Thoracic aorta (tissue), 2 donors: ENCODE measurements at places on chromosomes 4 and X. TPM values are rescaled to one million over a fixed set of nuclear protein-coding genes. Genes with fewer than 3 reads are reported as not detected.
A peak's percentile ranks its signal among the peaks of the same experiment; 100 is the strongest.

DNA sequence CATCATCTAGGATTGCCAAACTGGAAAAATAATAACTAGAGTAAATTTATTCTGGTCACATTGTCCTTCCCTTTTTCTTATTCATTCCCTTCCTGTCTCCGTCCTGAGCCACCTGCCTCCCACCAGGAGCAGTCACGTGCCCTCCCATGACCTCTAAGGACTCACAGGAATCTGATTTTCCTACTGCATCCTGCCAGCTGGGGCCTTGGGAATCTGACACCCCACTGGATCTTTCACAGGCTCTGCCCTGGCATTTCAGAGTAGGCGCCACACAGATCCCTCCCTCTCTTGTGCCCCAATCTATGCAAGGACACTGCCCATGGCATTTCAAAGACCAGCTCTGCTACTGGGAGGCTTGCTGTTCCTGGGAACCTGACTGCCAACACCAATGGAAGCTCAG is 520.5 kb downstream of the PPARGC1A start:
- DNase-seq: no peak

DNA sequence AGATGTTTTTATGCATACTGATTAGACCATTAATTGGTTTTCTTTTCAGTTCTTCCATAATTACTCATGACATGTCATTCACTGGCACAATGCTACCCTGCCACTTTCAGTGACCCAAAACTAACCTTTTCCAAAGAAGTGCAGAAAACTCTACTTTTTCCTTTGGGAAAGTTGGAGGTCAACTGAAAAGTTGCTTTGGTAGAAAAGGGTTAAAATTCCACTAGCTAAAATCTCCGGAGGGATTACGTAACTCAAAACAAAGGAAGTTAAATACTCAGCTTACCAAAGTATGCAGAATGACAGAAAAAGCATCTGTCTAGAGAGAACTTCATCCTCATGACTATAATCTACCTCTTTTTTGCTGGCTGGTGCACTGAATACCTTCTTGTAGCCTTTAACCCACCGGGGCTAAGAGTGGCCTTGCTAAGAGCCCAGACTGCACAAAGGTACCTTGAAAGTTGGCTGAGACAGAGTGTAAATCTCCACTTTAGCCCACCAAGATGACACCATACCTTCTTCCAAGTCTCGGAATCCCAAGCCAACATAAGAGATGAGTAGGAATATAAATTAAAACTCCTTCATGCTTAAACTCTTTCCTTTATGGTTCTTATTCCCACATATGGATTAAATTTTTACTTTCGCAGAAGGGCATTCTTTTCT is 1099.5 kb upstream of the INTU start:
- DNase-seq: no peak

NAT8L gene
- total RNA-seq: not detected

DNA sequence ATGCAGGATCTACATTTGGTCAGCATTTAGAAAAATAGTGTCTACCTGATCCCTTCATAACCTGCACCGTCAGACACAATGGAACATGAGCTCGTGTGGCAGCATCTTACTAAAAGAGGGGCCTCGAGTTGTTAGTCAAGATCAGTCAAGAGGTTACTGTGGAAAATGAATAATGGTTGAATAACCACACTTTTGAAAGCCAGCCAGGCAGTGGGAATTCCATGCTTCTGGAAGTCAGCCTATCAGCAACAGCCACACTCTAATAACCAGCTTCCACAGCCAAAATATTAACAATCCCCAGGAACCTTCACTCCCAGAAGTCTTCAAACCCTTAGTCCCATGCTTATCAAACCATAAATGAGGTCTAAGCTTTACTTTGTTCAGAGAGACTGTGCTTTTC is 234.3 kb downstream of the HS3ST1 start:
- DNase-seq: no peak

- no peak for DNase-seq
Measured at GRCh38 chrX:107429090-107429489, 20.4 kb upstream of the FRMPD3 start.

DNA sequence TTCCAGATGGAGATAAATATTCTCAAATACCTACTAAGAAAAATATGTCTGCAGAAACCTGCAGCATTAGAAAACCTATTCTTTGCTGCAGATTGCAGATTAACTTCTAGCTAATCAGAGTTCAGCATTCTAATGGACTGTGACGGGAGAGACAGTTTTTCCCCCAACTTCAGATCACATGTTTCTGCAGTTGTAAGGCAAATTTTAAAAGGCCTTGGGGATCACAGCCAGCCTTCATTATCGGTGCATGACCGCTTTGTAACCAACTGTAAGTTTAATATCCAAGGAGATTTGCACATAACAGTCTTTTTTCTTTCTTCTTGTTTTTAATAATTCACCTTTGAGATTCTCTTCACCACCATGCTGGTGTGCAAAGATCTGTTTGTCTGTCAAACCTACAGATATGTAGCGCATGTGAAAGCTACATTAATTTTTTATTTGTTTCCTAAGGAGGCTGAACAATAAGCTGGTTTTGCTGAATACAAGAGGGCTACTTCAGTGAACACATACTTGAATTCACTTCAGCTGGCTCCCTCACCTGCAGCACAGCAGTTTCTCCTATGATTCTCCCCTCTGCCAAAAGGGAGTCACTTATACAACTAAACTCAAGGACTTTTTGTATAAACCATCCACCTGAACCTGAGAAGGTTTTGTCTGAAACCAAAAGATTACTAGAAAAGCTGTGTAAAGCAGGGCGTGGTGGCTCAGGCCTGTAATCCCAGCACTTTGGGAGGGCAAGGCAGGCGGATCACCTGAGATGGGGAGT is 488.5 kb downstream of the RPA4 start:
- no peak for DNase-seq

DNA sequence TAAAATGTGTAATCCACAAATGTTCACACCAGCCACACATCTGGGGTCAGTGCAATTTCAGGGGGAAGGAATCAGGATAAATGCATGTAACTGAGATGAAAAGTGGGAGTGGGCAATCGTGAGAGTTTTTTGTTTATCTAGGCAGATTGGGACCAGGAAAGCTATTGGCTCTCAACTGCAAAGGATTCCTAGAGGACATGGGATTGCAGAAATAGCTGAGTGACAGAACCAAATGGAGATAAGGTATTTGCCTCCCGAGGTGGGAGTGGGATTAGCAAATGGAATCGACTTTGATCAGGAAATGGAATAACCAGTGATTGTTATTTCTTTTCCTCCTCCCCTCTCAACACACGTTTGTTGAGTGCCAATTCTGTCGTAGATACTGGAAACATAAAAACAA is 38.9 kb upstream of the GJB1 start:
- DNase-seq: no peak

- no peak for DNase-seq
Measured at GRCh38 chrX:30495468-30495867, 82.1 kb downstream of the TASL start.

ZNF630 gene
- 3.7 TPM for total RNA-seq

DNA sequence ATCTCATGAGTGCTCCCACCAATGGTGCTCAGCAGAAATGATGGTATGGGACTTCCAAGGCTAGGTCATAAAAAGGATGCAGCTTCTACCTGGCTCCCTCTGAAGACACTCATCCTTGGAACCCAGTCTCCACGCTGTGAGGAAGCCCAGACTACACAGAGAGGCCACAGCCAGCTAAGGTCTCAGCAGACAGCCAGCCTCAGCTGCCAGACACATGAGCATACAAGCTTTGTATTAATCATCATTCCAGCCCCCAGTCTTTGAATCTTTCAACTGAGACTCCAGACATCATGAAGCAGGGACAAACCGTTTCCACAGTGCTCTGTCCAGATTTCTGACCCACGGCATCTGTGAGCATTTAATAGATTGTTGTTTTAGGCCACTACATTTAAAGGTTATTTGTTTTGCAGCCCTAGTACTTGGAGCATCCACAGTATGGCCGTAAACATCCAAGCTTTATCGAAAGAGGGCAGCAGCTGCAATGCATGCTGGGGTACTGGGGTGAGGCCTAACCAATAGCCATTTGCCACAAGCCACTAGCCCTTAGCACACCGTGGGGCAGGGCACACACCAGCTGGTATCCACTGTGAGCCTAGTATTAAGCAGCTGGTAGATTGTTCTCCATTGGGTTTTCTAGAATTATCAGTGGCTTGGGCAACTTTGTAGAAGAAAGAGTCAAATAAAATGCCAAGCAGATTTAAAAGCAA is 449.1 kb downstream of the BCOR start:
- DNase-seq: no peak

GRCh38 chr4:134320048-134320447 is 118.5 kb upstream of the PABPC4L start:
- no peak for DNase-seq

DNA sequence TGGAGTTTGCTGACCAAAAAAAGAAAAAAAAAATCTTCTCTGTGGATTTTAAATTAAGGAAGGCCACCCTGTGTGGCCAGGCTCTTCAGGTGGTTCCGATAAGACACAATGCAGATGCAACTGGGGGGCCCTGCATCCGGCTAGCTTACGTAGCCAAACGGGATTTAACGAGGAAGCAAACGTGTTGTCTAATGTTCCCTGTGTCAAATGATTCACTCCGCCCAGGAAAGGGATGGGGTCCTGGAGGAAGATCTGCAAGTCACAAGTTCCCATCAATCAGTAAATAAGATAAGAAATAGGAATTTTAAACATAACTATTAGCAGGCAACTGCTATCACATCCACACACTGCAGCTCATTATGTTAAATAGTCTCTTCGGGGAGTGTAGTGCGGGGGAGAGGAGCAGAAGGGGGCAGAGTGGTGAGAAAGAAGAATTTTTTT is 216.4 kb upstream of the GYPA start:
- DNase-seq: no peak

FGD1 gene
- 11.5 TPM for total RNA-seq

GRCh38 chr4:159103384-159103990 is 608 bp downstream of the RAPGEF2 start:
- peak; percentile 5 for DNase-seq

DNA sequence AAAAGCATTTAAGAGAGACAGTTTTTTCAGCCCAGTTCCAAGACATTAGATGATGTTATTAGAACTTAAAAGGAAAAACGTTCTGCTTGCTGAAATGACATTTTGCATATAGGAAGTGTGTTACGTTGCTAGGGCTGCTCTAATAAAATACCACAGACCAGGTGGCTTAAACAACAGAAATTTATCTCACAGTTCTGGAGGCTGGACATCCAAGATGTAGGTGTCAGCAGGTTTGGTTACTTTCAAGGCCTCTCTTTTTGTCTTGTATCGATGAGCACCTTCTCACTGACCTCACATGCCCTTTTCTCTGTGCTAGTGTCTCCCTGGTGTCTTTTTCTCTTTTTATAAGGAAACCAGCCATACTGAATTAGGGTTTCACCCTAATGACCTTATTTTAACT is 204.7 kb downstream of the PACRGL start:
- DNase-seq: no peak

DNA sequence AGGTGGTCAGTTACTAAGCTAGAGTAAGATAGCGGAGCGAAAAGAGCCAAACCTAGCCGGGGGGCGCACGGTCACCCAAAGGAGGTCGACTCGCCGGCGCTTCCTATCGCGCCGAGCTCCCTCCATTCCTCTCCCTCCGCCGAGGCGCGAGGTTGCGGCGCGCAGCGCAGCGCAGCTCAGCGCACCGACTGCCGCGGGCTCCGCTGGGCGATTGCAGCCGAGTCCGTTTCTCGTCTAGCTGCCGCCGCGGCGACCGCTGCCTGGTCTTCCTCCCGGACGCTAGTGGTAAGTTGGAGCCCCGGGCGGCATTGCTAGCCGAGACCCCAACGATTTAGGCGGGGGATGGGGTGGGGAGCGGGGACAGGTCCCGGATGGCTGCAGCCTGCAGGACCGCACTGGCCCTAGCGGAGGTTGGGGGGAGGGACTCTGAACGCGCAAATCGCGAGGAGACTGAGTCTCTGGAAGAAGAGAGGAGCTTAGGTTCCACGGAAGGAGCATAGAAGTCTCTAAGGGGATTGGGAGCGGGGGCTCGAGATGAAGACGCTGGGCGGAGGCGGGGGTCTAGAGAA is 573 bp downstream of the HTR2C start:
- DNase-seq: no peak

- DNase-seq: no peak
Measured at GRCh38 chr4:145740806-145741205, 60.9 kb downstream of the C4orf51 start.

DNA sequence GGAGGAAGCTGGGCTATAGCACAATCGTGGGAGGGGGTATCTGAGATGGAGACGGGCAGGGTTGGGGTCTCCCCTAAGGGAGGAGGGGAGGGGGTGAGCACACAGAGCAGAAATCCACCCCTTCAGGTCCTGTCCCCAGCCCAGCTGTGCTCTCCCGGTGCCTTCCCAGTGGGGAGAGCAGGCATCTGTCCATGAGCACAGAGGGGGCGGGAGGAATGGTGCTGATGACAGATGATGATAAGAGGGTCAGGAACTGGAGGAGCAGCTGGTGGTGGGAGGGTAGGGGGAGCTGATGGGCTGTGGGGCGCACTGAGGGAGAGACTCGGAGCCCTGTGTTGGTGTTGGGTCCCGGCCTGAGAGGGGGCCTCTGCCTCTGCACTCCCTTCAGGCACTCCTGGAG is 8.6 kb downstream of the ATP2B3 start:
- no peak for DNase-seq

NMU gene
- not detected for total RNA-seq

- no peak for DNase-seq
Measured at GRCh38 chrX:30653415-30654131, at the start of gene GK. TSS of gene GK (plus strand) at chrX:30653423. CDS start at chrX:30653538, 115 bp downstream.

MGST2 gene
- total RNA-seq: 35.5 TPM

- no peak for DNase-seq
Measured at GRCh38 chrX:131801911-131802310, 221.2 kb upstream of the STK26 start.
